ENCODE measurements at places on chromosomes 11 and 22.

- DNase-seq, result no peak
These were observed 399.6 kb downstream of the TMEM135 start for GRCh38 chr11:87437133-87437843.

GRCh38 chr22:26479043-26479791 is 4.4 kb downstream of the HPS4 start:
- no peak for DNase-seq

- no peak for DNase-seq
These were observed 81.6 kb downstream of the MED15 start for GRCh38 chr22:20588843-20589581.

GRCh38 chr11:45665933-45666647 is 668 bp upstream of the CHST1 start:
- no peak for DNase-seq

- no peak for DNase-seq
These were observed 1.5 kb upstream of the LARGE1 start for GRCh38 chr22:33921525-33922348.

GRCh38 chr11:129298988-129299387 is 76.7 kb upstream of the BARX2 start:
- no peak for DNase-seq

DNA sequence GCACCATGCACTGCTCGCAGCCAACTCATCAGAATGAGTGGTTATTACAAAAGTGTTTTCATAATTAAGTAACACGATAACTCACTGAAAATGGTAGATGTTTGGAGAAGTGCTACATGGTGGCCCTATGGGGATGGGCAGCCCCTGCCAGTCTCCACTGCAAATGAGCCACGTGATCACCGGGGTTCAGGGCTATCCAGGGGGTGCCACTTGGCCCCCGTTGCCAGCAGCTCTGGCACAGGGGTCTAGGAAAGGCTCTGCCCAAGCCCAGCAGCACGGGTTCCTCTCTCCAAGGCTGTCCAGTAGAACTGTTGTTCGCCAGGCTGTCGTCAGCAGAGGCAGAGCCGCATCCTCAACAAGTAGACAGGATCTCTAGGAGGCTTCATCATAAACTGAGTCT is 382.1 kb upstream of the B3GAT1 start:
- DNase-seq, result no peak

DNA sequence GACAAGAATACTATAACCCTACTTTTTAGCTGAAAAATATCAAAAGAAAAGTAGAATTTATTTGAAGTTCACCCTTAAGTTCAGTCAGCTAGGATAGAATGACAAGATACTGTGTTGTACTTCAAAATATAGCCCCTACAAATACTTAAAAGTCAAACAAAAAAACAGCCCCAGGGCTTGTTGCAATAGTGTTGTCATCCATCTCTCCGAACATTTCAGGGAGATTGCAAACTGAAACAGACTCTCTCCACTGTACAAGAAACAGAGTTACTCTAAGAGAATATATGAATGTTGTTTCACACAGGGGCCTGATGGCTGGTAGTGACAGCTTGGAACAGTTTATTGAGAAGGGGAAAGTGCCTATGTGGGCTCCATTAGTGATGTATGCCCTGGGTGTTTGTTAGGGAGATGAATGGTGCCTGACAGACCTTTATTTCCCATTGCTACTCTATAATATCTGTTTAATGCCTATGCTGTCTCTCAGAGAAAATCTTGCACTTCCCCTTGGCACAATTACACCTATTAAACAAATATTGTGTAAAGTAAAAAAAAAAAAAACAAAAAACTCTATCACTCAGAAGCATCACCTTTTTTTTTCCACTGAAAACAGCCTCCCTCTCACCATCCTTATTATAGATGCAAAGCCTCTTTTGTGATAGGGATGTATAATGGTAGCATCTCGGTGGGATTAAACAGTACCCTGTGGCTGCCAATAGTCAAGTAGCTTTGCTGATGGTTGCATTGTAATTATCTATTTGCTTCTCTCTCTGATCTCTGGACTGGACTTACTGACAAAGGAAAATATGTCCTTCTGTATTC is 506.3 kb upstream of the LUZP2 start:
- no peak for DNase-seq

GRCh38 chr11:64406221-64406946 is 47.4 kb downstream of the RPS6KA4 start:
- no peak for DNase-seq

DNA sequence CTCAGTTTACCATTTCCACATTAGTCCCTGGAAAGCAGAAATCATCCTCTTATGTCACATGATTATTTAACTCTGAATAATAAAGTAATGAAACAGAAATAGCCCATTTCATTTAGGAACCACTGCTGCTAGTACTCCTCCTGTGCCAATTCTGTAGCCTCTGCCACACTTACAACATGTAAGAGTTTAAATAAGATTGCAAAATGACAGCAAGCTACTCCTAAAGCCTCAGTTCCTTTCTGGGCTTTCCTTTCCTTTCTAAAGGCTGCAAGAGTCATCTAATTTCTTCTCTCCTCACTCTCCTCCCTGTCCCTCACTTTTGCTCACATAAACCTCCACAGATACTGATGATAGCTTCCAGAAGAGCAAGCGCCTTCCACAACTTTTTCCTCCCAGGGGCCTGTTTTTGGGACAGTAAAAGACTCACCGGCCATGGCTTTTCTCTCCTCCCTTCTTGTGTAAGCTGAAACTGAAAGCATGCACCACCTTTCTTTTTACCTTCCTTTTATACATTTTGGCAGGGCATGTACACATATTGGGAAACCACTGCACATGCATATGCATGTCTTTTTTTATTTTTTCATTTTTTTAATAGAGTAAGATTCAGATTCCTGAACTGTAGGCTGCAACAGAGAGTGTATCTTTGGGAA is 38.5 kb downstream of the CARD18 start:
- no peak for DNase-seq

DNA sequence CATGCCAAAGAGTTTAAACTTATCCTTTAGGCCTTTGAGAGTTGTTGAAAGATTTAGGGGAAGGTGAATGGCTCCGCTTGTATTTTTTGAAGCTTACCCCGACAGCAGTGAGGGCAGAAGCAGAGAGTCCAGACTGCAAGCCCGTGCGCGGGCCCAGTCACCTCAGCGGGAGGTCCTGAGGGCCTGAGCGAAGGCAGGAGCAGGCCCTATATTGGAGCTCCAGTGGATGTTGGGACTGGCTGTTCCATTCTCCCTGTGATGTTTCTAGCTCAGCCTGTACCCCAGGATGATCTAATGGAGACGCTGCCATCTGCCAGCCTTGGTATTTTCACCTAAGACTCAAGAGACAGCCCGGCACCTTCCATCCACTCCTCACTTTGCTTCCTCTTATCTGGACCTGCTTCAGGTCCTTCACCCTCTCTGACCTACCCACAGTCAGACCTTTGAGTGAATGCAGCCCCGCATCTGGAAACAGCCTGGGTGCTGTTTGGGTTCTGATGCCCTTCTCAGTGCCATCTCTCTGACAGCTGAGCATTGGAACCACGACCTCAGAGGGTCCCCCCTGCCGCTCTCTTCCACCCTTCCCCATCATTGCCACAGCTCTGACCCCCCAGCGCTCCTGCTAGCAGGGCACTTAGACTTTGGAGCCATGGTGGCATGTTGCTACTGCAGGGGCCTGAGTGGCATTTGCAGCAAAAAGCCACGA is 628.2 kb upstream of the CADM1 start:
- peak; percentile 25 for DNase-seq

DNA sequence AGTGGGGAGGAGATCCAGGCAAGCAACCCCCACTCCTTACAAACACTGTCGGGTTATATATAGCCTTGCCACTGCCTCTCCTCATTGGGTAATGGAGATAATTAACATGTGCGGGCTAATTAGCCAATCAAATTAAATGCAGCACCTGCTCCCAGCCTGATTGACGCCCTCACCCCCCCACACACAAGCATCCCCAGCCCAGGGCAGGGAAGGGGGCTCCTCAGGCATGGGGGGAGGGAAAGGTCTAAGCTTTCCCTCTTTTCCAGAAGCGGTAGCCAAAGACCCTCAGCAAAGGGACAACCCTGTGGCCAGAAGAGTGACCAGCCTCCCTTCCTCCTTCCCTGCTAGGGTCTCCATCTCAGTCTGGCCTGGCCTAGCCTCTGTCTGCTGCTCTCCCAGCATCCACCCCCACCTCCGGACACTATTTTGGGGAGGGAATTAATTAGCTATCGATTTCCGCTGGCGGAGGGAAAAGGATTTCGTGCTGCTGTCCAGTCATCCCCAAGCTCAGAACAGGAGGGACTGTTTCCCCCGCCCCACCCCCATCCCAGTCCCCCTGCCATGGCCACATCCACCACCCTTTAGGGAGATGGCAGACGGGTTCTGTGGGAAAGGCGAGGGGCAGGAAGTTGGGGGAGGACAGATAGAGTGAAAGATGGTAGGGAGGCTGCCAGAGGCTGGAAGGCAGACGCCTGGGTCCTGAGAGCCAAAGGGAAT is 7.1 kb downstream of the NRXN2 start:
- DNase-seq, result no peak

DNA sequence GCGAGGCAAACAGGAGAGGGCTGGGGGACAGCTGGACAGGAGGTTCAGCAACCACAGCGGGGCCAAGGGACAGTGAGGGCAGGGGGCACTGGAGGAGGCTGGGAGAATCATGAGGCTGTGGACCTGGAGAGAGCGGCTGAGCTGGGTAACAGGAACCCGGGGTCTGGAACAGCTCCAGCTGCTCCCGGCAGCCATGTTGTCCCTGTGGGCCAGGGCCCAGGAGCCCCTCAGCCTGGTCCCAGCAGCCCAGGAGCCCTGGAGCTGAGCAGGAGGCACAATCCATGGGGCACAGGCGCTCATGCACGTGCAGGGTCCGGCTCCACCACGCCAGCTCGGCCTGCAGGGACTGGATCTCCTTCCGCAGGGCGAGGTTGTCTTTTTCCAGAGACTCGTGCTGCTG is 7.4 kb downstream of the BATF2 start:
- DNase-seq, result no peak

- DNase-seq, result no peak
These were observed 577.9 kb upstream of the ANO5 start for GRCh38 chr11:21614961-21615360.

DNA sequence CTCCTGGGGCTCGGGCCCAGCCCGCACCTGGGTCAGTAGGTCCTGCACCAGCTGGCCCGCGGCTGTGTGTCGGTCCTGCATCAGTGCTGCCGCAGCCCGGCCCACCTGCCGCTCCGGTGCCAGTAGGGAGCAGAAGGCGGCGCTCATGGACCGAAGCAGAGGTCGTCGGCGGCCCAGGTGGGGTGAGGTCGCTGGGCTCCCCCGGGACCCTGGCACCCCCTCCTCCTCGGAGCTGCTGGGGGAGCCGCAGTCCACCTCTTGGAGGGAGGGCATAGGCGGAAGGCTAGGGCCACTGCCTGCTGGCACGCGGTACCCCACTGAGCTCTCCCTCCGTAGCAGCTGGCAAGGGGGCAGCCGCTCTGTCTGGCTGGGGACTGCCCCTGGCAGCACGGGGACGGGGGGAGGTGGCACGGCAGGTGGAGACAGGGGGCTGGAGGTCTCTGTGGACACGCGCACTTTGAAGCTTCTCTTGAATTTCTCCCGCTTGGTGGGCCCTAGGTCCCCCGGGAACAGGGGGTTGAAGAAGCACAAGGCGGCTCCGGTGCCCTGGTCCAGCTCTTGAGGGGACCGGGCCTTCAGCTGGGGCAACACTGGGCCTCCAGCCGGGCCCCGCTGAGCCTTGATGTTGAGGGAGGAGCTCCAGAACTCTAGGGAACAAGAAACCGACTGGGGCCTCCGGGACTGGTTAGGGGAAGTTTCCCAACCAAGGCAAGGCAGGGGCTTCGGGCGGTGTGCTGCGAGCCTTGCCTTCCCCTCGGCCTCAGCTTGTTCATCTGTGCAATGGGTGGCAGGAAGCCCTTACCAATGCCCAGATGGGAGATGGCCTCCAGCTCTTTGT is 1.4 kb downstream of the RIN1 start:
- DNase-seq, result no peak

- no peak for DNase-seq
These were observed 488.0 kb upstream of the CCDC90B start for GRCh38 chr11:83773950-83774880.

GRCh38 chr11:67252831-67253239 is 13.4 kb upstream of the GRK2 start:
- no peak for DNase-seq

- DNase-seq, result no peak
These were observed 774 bp upstream of the MRGPRG start for GRCh38 chr11:3219281-3219892.

GRCh38 chr22:47784367-47784983 is 1022.0 kb downstream of the TBC1D22A start:
- no peak for DNase-seq

- peak; percentile 85 for DNase-seq
These were observed at the start of gene PTPRCAP for GRCh38 chr11:67437082-67437808. Gene PTPRCAP, minus strand, starts transcription at chr11:67437682. Its CDS starts 63 bp downstream, at chr11:67437619.

DNA sequence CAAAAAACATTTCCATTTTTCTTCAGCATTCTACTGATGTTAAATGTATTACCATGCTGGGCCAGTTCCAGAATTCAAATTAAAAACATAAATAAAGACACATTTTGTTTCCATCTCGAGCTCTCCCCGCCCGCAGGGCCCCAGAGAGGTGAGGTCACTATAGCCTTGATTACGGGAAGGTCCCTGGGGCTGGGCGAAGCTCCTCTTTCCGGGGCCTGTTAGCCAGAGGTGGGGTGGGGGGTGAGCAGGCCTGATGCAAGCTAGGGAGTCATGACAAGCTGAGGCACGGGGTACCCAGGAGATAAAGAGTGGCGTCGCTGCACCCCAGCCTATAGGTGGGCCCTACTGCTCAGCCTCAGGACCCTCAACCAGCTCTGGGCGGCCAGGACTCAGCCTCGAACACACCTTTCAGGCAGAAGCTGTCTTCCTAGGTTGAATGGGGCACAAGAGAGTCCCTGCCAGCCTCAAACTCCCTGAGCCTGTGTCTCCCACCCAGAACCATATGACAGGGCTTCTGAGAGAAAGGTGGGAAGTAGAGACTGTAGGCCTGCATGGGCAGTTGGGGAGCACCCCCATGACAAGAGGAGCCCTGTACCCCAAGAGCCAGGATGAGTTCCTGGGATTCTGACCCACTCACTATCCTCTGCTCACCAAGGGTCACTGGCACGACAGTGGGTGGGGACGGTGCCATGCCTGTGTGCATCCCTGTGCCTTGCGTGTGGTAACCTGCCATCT is 34.8 kb downstream of the KCNQ1OT1 start:
- DNase-seq, result no peak

GRCh38 chr22:23102776-23103175 is 32.5 kb downstream of the GNAZ start:
- no peak for DNase-seq

DNA sequence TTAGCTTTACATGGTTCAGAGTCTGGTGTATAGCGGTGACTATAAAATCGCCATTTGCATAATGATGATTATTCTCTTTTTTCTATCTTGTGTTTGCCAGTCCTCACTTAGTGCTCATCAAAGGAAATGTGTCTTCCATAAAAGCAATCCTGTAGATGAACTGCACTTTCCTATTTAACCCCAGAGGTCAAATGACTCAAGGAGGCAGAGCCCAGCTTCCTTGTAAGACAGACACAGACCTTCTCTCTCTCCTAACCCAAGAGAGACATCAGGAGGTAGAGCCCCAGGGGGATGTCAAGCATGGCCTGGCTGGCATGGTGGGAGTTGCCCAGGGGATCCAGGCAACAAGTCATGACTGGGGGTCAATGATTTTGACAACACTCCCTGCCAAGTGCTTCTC is 46.9 kb upstream of the CRTAM start:
- no peak for DNase-seq

GRCh38 chr11:84965484-84965883 is 661.7 kb downstream of the DLG2 start:
- no peak for DNase-seq
